ENCODE measurements at places on chromosomes 16 and 17.

GRCh38 chr17:80253631-80254395, 6.8 kb upstream of the RNF213 start:
- peak; percentile 30 for DNase-seq

GRCh38 chr16:86824751-86825296, 246.5 kb downstream of the FOXL1 start:
- DNase-seq: peak; percentile 75

DNA sequence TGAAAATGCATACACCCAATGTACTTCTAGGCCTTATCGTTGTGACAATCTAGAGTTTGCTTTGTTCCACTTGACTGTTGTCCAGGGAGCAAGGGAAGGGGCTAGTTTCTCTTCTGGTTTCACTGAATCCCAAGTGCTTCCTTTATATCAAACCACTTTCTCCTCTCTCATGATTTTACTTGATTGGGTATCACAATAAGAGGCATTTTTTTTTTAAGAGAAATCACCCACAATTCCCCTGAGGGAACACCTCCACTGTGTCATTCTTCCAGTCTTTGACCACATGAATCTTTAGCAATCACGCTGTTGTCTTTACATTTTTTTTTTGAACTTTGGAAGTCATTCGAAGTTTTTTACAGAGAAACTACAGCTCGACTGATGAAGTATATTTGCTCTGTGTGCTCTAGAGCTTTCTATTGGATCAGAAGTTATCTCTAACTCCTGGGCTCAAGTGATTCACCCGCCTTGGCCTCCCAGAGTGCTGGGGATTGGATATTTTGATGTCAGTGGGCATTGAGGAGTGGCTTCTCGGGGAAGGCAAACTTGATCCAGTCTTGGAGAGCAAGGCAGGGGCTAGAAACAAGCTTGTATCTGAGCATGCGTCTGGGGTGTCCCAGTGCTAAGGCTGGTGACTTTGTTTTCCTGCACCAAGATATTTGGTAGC, 3.0 kb downstream of the CDH1 start:
- peak; percentile 91 for DNase-seq

GRCh38 chr16:75382611-75383010, 50.7 kb downstream of the CFDP1 start:
- DNase-seq: no peak

All from Caki2 (cell line).